Glomerular endothelial cell (primary cell): ENCODE measurements at places on chromosomes 11 and 22.

- no peak for DNase-seq
Measured at GRCh38 chr11:74000307-74001133, 8.4 kb downstream of the UCP3 start.

DNA sequence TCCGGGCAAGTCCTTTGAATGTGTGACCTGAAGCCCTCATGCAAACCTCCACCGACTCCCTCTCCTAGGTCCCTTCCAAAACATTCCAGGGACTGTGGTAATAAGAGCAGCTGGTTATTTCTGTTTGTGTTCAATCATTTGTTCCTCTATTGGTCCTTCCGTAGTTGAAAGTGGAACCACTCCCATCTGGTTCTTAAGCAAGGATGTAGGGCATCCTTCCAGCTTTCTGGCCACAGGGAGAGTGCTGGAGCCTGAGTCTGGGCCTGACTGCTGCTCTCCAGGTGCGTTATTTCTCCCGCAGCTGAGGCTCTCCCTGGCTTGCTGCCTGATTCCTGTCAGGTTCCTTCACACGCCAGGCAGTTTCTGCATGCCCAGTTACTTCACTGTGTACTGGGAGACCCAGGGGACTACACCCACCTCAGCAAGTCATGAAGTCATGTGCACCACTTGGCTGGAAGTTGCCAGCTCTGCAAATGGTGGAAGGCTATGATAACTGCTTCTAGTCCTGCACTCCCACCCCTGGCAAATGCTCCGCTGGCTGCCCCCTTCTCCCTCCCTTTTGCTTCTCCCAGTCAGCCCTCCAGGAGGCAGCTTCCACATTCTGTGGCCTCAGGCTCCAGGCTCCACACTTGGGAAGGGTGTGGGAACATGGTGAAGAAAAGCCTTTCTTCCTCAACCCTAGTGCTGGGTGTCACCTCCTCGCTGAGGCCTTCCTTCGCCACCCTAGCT, 4.0 kb upstream of the ALX4 start:
- DNase-seq = no peak

DNA sequence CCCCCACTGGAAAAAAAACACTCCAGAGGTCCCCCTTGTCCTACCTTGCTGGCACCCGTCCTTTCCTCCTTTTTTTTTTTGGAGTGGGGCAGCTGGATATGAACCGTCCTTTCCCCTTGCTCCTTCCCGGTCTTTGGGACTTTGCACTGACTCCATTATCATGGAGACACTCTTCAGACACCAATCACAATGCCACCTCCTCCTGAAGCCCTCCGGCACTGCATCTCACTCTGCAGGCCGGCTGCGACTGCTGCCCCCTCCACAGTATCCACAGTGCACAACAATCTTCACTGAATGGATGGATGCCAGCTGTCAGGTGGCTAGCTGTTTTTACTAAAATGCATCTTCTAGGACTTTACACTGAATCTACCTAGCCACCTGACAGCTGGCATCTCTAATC, 12.7 kb upstream of the RGL4 start:
- DNase-seq = no peak

DNA sequence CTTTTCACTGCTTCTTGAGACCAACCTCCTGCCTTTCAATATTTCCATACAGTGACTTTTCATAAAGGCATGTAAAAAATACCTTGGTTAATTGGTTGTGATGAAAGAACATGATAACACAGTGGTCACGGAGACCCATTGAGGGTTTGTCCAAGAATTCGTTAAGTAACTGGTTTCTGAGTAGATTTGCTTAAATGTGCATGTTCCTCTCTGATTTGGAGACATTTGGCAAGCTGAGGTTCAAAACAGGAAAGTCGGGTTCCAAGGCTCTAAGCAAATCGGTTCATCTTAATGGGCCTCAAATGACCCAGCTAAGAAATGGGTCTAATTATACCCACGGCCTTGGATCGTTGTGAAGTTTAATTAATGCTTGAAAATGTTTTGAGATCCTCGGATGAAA, 36.9 kb upstream of the CCND1 start:
- DNase-seq = no peak

GRCh38 chr11:120121914-120122473, 15.9 kb downstream of the TRIM29 start:
- DNase-seq = no peak

GRCh38 chr11:21072558-21072957, 403.2 kb downstream of the NELL1 start:
- DNase-seq = no peak

DNA sequence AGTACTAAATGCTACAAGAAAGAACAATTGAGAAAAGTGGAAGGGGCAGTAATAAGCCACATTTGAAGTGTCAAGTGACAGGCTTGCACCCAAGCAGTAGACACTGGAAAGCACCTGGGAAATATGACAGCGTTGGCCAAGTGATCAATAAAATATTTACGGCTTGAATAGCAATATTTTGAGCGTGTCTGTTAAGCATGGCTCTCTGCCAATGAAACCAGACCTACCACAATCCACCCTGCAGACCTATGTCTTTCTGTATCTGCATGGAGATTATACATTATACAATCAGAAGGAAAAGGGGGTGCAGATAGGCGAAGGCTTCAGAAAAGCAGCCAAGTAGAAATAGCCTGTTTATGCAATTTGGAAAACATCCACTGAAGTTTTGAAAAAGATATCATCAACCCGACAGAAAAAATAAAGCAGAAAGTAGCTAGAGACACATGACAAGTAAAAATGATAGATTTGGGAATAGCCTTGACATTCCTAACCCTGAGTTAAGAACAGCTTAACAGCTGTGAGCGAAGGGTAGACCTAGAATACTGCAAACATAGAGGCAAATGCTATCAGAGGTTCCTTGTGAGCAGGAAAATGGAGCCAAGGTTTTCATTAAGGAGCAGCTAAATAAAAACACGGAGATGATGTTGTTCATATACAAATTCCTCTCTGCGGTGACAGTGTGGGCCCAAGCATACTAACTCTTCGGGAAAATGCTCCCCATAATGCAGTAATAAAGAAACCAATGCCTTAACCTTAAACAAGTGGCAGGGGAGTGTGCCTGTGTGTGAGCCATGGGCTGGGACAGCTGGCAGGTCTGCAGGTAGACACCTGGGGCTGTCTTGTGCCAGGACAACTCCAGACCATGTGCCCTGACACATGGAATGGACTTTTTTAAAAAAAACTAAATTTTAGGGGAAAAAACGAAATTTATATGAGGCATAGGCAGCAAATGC, 71.3 kb downstream of the ETS1 start:
- DNase-seq = no peak

GRCh38 chr11:65786786-65787636, at the start of gene OVOL1:
OVOL1 (plus strand) TSS chr11:65787063; CDS start chr11:65787374, 311 bp downstream.
- DNase-seq = no peak

DNA sequence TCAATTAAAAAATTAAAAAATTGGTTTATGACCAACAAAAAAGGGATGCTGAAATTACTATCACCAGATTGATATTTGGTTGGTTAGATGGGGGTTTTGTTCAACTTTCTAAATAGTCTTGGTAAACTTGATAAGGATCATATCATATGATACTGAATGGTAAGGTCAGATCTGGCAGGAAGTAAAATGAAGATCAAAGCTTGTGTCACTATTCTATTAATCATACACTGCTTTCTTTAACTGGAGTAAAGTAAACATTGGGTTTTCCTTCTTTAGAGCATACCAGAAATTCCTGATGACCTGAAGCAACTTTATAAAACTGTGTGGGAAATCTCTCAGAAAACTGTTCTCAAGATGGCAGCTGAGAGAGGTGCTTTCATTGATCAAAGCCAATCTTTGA, 40.2 kb downstream of the RRM1 start:
- peak; percentile 57 for DNase-seq

DNA sequence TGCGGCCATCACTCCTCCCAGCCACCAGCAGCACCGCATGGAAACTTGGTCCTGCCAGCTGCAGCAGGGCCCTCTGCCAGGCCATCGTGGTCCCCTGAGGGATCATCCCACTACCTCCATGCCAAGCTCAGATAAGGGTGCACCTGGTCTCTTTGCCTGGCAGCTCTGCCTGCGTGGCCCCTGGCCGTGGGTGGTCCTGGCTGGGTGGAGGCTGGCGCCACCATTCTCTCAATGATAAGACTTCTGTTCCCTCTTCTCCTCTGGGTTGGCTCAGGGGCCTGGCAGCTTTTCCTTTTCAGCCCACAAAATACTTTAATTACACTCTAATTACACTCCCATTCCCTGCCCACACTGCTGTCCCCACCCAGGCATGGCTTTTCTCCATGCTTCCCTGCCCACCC, 26.8 kb upstream of the TSKU start:
- DNase-seq = no peak

GRCh38 chr22:49253656-49254055, 574.0 kb downstream of the BRD1 start:
- no peak for DNase-seq

GRCh38 chr11:12090761-12091258, 19.6 kb upstream of the MICAL2 start:
- DNase-seq = no peak

GRCh38 chr11:116460156-116460920, 312.4 kb downstream of the BUD13 start:
- DNase-seq = no peak

GRCh38 chr11:47259232-47259977, 1.6 kb downstream of the NR1H3 start:
- DNase-seq = no peak

- no peak for DNase-seq
Measured at GRCh38 chr22:32075997-32076760, 33.1 kb downstream of the SLC5A1 start.

GRCh38 chr22:36405221-36405661, 17.5 kb upstream of the MYH9 start:
- DNase-seq = no peak

DNA sequence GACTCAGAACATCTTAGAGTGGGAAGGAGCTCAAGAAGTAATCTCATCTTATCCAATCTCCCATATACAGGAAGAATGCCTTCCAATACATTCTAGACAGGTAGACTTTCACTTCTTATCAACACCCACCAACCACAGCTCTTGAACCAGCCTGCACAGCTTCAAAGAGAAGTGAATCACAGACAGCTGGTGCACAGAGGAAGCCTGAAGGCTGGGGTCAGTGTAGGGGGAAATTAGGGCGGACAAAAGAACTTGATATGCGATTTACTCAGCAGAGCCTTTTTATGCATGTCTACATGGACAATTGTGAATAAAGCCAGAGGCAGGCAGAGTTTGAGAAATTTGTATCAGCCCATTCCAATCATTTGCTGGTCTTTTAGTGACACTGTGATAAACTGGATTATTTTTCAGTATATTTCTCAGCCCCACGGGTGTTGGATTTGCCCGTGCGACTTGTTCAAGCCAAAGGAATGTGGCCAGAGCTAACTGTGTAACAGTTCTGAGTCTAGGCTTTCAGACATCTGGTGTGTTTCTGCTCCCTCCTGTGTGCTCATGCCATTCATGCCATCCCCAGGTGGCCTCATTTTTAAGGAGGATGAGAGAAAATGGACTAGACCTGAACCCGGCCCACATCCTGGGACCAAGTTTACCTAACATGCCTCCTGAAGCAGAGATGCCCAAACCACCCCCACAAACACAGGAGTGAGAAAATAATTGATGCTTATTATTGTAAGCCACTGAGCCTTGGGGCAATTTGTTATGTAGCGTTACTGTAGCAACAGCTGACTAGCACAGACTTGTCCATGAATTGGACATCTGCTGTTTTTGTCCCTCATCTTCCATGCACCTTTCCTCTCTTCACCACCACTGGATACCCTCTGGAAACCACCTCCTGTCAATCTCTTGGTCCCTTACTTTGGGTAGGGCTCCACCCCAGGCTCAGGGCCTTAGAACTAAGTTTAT, 137.5 kb upstream of the HSD17B12 start:
- no peak for DNase-seq

DNA sequence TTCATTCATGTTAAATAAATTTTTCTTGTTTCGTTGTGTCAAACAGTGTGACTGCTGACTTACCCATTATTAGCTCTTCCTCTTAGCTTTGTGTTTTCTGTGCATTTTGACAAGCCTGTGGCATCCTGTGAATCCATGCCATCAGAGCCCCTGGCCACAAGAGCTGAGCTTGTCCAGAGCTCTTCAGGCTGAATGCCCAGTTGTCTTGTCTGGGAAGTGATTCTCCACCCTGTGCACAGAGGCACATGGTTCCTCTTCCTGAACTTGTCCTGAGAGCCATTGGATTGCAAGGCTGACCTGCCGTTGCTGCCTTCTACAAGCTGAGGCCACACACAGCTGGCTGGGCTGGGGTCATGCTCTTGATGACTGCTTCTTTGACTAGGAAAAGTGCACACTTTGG, 64.1 kb downstream of the PPP6R3 start:
- DNase-seq = no peak

GRCh38 chr11:91194546-91194945, 971.7 kb upstream of the CHORDC1 start:
- no peak for DNase-seq

DNA sequence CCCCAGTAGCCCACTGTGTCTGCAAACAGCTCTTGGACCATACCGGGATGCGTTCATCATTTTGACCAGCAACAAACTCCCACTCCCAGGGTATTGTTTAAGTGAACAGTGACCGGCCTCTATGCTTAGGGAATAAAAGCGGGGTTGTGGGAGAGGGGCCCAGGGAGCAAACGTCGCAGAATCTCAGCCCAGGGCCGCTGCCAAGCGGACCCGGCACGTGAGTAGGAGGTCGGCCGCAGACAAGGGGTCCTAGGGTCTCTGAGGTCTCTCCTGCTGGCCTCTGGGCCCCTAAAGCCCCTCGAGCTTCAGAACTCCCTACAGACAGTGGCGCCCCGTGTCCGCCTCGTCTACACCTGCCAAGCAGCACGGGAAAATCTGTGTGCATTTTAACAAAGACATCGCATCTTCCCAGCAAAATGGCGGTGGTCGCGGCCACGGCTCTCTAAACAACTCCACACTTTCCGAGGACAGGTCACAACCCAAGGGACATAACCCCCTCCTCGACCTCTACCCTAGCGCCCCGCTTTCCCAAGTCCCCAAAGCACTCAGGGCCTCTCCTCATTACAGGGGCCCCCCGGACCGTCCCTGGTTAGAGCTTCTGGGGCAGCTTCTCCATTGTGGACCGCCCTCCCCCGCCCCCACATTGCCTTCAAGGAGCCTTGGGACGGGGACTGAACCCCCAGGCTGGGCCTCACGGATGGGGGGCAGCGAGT, 3.9 kb upstream of the GCAT start:
- no peak for DNase-seq

GRCh38 chr11:129365816-129366215, 9.8 kb upstream of the BARX2 start:
- DNase-seq = no peak
